ENCODE measurements at places on chromosomes 7 and 10.
A peak's percentile ranks its signal among the peaks of the same experiment; 100 is the strongest.

DNA sequence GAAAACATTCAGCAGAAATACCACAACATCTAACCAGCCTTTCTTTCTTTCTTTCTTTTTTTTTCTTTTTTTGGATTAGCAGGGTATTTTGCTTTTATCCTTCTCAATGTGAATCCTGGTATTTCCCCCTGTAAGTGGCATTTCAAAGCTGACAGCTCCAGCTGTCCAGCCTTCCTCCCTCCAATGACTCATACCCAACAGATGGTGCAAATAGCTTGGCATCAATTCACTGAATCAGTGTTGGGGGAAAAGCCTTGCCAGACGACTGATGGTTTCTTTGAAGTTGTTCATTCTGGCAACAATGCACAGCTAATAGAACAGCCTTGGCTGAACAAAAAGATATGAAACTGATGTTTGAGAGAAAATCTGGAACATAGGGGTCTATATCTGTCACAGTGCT is 316.8 kb upstream of the STEAP1 start:
- DNase-seq: peak; percentile 17

DNA sequence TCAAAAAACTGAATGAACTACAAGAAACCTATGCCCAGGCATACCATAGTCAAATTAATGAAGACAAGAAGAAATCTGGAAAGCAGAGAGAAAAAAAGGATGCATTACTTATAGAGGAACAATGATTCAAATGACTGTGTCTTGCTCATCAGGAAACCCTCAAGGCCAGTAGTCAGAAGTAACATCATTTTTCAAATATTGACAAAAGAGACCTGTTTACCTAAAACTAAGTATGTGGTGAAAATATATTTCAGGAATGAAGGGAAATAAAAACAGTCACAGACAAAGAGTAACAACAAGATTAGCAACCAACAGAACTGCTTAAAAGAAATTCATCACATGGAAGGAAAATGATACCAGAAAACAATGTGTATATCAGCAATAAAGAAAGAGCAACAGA is 128.4 kb downstream of the ALOX5 start:
- DNase-seq: no peak

DNA sequence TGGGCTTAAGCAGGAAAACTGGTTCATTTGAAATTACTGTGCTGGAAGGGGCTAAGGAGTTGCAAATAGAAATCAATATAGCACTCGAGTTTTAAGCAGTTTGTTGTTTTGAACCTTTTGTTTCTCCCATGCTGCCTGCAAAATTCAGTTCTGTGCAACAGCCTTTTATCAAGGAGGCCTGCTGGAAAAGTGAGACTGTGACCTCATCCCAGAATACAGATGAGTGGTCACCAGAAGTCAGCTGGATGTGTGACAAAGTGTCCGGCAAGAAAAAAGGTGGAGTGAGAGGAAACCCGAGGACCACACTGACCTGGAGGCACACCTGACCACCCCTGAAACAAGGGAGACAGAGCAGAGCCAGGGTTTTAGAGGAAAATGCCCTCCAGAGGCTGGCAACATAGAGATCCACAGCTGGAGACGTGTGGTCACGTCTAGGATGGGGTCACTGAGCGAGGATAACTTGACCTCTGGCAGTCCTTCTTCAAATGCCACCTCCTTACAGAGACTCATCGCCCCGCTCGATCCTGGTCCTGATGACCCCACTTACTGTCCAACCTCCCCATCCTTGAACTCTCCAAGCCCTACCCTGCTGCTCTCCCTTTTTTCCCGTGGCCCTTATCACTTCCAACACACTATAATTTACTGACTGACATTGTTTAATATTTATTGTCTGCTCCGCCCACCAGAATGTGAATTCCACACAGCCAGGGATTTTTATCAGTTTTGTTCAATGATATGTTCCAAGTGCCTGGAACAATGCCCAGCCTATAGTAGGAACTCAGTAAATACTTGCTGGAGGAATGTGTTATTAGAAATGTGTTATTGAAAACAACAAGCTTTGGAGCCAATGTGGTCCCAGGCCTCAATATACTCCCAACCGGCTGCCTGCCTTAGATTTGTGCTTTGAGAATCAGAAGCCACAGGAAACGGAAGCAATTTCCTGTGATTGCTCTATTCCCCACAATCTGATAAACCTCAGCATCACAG is 243.8 kb downstream of the GLI3 start:
- DNase-seq: peak; percentile 92

- no peak for DNase-seq
These were observed 25.9 kb downstream of the TNRC18 start for GRCh38 chr7:5397736-5398135.

GRCh38 chr10:43983856-43984271 is 335.2 kb upstream of the ZNF32 start:
- DNase-seq: no peak

DNA sequence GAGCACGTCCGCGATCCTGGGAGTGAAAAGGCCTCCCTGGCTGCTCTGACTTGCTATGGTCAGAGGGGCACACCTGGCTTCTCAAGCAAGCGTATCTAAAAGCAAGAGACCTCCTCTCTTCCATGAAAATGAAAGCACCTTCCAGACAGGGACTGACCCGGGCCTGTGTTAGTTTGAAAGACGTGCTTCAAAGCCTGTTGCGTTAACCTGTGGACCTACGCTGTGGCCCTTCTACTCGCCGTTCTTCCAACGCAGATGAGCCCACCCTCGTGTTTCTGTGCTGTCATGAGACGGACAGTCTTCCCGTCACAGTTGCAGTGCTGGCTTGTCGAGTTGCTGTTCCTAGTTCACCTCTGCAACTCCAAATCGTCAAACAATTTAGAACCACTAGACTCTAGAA is 15.5 kb upstream of the GDI2 start:
- no peak for DNase-seq

GRCh38 chr10:79410315-79411094 is 34.9 kb downstream of the ZCCHC24 start:
- no peak for DNase-seq

- peak; percentile 28 for DNase-seq
These were observed 167.3 kb downstream of the CREB5 start for GRCh38 chr7:28579571-28579970.

DNA sequence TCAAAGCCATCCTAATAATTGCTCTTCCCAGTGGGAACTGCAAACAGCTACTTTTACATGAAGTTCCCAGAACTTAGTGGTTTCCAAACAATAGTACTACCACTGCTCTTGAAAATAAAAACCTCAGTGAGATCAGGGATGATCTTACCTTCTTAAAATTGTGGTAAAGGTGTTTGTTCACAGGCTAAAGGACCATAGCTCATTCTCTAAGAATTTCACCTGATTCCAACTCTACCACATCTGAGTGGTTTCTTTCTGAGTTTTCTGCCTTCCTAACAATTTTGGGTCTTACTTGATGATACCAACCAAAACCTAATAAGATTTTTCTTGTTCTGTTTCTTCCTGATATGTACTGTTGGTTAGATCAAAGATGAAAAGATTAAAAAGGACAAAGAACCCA is 45.6 kb upstream of the AGBL3 start:
- no peak for DNase-seq

DNA sequence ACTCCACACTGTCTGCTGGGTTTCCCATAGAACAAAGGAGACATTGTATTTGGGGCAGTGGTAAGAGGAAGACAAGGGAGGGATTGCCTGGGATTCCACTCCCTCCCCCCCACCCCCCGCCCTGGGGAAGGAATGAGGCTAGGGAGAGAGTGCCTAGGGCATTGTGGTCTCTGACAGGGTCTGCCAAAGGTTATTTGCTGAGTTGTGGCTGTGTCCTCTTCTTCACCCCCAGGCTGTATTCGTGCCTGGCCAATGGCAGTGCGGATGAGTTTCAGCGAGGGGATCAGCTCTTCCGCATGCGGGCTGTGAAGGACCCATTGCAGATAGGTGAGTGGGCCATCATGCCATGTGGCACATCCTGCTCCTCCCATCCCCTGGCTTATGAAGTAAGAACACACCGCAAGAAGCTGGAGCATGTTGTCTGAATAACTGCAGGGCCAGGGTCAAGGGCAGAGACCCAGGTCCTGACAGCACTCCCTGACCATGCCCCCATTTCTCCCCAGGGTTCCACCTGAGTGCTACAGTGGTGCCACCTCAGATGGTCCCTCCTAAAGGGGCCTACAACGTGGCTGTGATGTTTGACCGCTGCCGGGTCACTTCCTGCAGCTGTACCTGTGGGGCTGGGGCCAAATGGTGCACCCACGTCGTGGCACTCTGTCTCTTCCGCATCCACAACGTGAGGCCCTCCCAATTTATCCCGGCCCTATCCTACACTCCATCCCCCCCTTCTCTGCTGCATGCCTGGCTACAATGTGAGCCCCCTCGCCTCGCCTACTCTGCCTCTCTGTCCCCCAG is 3.7 kb downstream of the ZSWIM8 start:
- no peak for DNase-seq

DNA sequence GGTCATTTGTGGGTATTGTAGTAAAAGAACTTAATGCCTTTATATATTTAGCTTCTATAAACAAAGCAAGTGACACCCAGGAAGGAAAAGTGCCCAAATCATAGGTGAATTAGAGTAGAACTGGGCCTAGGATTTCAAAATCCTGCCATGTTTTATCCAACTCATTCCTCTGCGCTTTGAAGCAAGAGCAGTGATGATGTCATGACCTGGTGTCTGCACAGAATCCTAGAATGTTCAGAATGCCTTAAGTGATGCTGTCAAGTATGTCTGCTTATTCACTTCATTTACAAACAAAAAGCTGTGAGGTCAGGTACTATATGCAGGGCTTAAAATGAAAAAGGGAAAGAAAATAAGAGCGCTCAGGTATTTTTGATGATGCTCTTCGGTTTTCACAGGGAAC is 737.2 kb upstream of the ANKRD30A start:
- no peak for DNase-seq

DNA sequence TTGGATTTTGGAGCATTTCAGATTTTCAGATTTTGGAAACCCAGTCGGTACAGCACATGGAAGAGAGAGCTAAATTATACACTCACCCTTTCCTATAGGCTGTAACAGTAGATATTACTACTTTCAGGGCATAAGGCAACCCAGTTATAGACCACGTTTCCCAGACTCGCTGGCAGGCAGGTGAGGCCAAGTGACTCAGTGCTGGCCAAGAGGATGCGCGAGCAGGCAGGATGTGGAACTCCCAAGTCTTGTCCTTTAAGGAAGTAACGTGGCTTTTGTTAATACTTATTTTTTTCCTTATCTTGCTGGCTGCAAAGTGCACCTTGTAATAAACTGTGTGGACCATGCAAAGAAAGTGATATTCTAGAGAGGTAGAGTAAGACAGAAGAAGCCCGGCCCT is 1160.1 kb downstream of the GATA3 start:
- DNase-seq: no peak

- no peak for DNase-seq
These were observed 72.3 kb upstream of the ACBD5 start for GRCh38 chr10:27312854-27313253.

- DNase-seq: no peak
These were observed 58.0 kb downstream of the ESYT2 start for GRCh38 chr7:158771213-158771834.

GRCh38 chr10:102394079-102394800 is 1.3 kb upstream of the NFKB2 start:
- peak; percentile 88 for DNase-seq

DNA sequence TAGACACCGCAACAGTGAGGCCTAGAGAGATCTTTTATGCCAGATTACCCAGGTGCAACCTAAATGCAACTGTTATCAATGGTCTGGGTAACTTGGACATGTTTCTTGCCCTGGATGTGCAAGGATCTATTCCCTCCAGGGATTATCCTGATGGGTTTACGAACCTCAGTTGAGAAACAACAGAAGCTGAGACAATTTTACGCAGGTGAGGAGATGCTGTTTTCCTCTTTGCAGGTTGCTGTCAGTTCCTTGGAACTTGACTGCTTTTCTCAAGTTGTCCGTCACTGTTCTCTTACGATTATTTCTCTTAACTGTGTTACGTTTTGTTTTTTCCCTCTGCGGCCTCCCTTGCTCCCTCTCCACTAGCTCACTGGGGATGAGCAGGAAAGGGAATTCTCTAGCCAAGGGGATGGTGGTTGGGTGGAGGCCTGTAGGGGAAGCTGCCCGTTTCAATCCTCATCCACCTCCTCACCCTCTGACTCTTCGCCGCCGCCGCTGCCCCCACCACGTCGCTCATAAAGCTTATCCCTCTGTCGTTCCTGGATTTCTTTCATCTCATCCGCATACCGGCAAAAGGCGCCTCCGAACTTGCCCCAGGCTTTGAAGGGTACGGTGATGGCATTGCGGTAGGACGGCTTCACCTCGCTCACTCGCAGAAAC is 1.2 kb downstream of the PURB start:
- no peak for DNase-seq

DNA sequence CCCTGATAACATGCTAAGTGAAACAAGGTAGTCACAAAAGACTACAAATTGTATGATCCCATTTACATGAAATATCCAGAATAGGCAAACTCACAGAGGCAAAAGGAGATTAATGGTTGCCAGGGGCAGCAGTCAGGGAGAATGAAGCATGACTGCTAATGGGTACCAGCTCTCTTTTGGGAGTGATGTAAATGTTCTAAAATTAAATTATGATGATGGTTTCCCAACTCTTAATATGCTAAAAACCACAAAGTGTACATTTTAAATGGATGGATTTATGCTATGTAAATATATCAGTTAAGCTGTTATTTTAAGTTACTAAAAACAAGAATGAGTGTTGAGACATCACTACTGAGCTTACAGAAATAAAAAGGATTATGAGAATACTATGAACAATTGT is 12.6 kb downstream of the CYP51A1 start:
- DNase-seq: no peak

GRCh38 chr7:44257618-44258422 is 57.0 kb downstream of the YKT6 start:
- peak; percentile 82 for DNase-seq

GRCh38 chr7:48028938-48029337 is at the start of gene SUN3:
Gene SUN3, minus strand, starts transcription at chr7:48029107. Its CDS starts 169 bp downstream, at chr7:48028938.
- DNase-seq: no peak

- DNase-seq: peak; percentile 37
These were observed 51.0 kb downstream of the ORC5 start for GRCh38 chr7:104156842-104157277.

GRCh38 chr7:73885975-73886798 is 25.2 kb downstream of the TMEM270 start:
- peak; percentile 77 for DNase-seq

DNA sequence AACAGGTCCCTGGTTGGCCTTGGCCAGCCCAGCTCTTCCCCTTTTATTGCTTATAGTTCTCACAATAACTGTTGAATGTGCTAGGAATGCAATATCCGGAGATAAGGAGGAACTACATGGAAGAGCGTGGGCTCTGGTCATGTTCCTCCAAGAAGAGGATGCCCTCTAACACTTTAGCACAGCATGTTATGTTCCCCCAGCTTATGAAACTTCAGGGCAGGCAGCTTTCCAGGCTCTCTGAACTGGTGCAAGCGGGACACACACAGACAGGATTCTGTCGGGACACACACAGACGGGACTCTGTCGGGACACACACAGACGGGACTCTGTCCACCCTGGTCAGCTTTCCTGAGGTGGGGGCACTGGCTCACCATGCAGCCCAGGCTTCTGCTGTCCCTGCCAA is 141.6 kb downstream of the PKD1L1 start:
- no peak for DNase-seq

- DNase-seq: no peak
These were observed 68.7 kb downstream of the ZNF727 start for GRCh38 chr7:64113981-64114380.

All from fibroblast of upper back skin (primary cell).